H9 (cell line): ENCODE measurements at places on chromosomes 7 and 10. TPM values are rescaled to one million over a fixed set of nuclear protein-coding genes. Genes with fewer than 3 reads are reported as not detected.

Gene ORAI2
- 26.6 and 26.7 TPM in 2 replicates for total RNA-seq

Gene MINDY3
- total RNA-seq: 13.6 and 14.9 TPM in 2 replicates

GRCh38 chr10:121724282-121724681 lies 126.0 kb upstream of the FGFR2 start:
- no peak for DNase-seq

Gene HOXA9
- total RNA-seq: not detected in 2 replicates

Gene BEND7
- total RNA-seq: 11.6 and 17.7 TPM in 2 replicates

DNA sequence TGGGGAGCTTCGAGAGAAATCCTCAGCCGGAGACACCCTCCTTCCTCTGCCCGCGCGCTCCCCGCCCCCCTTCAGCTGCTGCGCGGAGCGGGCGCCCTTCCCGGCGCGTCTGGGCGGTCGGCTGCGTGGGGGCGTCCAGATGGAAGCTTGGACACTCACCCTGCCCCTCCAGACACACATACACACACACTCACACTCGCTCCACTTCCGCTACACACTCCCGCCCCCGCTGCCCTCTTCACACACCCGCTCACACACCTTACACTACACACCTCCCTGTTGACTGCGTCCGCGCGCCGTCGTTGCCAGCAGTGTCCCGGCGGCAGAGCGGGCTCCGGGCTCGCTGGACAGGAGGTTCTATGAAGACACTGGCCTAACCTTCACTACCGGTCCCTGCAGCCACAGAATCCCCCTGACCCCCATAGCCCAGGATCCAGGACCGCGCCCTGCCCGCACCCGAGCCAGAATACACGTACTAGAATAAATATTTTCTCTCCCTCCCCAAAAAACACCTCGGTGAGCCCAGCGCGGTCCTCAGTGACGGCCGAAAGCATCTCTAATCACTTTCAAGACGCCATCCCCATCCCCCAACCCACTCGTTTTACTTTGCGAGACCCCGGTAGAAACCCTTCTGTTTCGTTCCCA lies 1.1 kb upstream of the EGR2 start:
- DNase-seq: peak; percentile 41

Gene OPN1SW
- not detected in 2 replicates for total RNA-seq

Gene MACROH2A2
- 11.3 and 12.1 TPM in 2 replicates for total RNA-seq

- no peak for DNase-seq
These were observed 335.6 kb upstream of the HGF start for GRCh38 chr7:82105463-82105862.

DNA sequence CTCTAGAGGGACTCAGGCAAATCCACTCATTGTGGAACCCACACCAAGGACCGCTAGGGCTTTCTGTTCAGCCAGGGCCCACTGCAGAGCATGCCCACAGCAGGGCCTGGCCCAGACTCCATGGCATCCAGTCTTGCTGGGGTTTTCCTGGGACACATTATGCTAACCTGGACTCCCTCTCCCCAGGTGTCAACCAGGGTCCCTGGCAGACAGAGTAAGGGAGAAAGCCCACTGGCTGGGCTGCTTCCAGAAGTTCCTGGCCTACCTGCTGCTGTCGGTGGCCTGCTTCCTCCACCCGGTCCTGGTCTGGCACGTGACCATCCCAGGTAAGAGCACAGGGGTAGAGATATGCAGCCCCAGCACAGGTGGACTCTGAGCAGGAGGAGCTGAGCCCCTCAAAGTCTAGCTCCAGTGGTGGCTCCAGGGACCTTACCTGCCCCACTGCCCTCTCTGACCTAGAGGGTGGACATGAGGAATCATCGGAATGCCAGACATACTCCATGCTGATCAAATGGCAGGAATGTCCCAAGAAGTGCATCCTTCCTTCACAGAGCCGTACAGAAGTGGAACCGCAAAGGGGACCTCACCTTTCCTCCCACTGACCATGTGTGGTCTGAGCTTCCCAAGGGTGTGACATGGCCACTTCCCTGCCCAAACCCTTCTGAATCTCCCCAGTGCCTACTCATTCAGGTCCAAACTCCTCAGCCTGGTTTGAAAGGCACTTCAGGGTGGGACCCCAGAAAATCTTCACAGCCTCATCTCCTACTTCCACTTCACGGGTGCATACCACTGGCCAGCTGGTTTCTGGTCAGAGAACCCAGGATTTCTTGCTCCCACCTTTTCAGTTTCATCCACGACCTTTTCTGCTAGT lies 22.5 kb downstream of the TMEM72 start:
- DNase-seq: peak; percentile 13

- no peak for DNase-seq
These were observed 35.2 kb upstream of the MAP3K8 start for GRCh38 chr10:30398788-30399187.
